PC-9 (cell line): ENCODE measurements at places on chromosomes 7 and 10. TPM values are rescaled to one million over a fixed set of nuclear protein-coding genes. Genes with fewer than 3 reads are reported as not detected.

- no peak for DNase-seq
Observed at GRCh38 chr7:77791336-77791735, 6.9 kb downstream of the TMEM60 start.

The ANLN gene
- total RNA-seq, result 239 and 262 TPM in 2 replicates

DNA sequence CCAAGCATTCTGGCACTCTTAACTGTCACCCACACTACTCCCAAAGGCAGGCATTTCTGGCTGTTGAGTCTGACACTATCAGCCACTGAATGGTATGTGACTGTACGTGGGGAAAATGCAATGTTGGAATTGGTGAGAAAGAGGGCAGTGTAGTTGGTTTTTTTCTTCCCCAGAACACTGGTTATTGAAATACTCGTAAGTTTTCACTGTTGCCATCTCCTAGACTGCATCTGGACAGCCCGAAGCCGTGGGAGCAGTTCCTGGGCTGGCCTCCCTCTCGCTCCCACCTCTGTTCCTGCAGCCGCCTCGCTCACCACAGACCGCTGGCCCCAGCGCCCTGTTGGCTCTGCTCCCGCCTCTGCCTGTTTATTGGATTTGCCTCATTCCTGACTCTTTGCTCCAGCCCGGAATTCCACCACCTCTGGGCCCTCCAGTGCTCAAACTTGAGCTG, 5.7 kb downstream of the PLCE1 start:
- no peak for DNase-seq

The MACROH2A2 gene
- total RNA-seq, result 0.43 TPM in 1 of 2 replicates, not detected in the other

GRCh38 chr7:158414486-158414961, 173.1 kb downstream of the PTPRN2 start:
- DNase-seq, result no peak

The MUC12 gene
- 1.4 and 3.8 TPM in 2 replicates for total RNA-seq

DNA sequence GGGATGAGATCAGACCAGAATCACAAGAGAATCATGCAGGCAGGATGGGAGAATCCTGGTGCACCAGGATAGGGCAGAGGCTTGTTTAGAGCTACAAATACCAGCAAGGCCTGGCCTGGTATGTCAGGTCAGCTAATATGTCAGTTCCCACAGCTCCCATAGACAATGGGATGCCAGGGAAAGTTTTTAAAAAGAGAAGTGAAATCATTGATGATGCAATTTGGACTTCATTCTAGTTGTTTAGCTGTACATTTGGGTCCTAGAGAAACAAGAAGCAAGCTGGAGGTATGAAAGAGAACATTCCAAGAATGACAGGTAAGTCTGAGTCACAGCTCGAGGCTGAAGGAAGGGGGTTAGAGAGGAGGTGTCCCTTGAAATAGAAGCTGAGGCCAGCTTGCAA, 45.2 kb downstream of the GPR141 start:
- DNase-seq, result no peak

The SLC26A5 gene
- not detected in 2 replicates for total RNA-seq

DNA sequence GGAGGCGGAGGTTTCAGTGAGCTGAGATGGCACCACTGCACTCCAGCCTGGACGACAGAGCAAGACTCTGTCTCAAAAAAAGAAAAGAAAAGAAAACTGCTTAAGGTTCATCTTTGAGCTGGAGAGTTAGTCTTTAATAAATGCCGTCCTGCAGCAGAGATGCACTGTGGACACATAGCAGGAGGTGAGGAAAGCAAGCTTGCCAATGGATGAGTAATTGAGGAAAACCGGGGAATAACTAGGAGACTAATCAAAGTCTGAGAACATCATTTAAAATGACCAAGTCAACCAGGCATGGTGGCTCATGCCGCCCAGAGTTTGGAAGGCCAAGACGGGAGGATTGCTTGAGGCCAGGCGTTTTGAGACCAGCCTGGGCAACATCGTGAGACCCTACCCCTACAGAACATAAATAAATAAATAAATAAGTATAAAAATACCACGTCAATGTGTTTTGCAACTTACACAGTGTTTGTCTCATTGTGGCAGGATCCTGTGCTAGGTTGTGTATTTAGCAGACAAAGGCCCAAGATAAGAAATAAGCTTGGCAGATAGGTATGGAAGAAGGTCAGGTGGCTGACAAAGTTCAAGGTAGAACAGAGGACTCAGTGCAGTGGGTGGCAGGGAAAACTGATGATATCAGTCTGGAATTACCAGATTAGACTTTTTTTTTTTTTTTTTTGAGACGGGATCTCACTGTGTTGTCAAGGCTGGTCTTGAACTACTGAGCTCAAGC, 115.7 kb upstream of the KMT2C start:
- DNase-seq, result no peak

- DNase-seq, result no peak
Observed at GRCh38 chr7:3859431-3859830, 558.4 kb downstream of the SDK1 start.

DNA sequence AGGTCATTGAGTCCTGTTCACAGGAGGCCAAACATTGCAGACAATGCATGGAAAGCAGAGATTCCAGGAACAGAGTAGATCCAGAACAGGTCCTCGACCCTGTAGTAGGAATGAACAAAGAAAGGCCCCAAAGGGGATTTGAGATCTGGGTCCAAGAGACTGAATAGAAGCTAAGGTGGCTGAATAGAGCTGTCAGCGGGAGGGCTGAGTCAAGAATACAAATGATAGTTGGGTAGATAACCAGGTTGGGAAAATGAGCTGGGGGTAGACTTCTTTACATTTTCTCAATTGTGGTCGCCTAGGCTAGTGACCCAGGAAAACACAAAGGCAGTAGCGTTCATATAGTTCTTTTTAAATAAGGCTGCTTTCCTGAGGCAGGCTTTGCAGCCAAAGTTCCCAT, 103.4 kb upstream of the ELMO1 start:
- no peak for DNase-seq

DNA sequence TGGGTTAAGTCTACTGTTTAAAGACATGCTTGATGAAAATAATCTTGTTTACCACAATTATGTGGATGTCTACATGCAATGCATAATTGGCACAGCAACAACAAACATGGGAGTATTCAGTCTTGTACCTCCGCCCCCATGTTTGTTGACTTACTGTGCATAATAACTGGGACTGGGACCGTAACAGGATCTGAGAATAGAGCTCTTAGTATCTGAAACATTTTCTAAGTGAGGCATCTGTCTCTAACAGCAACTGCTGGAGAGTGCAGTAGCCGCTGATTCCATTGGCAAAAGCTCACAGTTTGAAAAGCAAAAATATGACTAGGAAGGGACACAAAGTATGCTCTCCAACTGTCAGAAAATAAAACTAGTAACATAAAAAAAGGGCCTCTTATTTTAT, 61.6 kb downstream of the ENO4 start:
- no peak for DNase-seq

The C10orf105 gene
- total RNA-seq, result not detected in 2 replicates

The CDK5 gene
- total RNA-seq, result 45.7 and 58.4 TPM in 2 replicates

- DNase-seq, result peak; percentile 57
Observed at GRCh38 chr7:151520419-151521261, 945 bp upstream of the RHEB start.

GRCh38 chr7:150405584-150406311, 26.6 kb downstream of the ZNF775 start:
- no peak for DNase-seq

DNA sequence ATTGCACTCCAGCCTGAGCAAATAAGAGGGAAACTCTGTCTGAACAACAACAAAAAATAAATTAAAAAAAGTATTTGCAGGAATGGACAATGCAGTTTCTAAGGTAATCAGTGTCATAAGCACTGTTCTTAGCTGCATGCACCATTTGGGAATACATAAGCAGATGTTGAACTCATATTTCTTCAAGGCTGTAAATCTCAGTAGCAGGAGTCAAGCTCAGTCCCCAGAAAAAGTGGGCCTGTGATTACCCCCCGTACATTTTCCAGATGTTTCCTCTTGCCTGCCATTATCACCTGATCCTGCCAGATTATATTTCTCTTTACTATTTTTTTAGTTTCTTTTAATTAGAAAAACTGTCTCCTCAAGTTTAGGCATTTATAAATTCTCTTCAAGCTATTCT, 667.6 kb upstream of the ANKRD30A start:
- DNase-seq, result no peak

DNA sequence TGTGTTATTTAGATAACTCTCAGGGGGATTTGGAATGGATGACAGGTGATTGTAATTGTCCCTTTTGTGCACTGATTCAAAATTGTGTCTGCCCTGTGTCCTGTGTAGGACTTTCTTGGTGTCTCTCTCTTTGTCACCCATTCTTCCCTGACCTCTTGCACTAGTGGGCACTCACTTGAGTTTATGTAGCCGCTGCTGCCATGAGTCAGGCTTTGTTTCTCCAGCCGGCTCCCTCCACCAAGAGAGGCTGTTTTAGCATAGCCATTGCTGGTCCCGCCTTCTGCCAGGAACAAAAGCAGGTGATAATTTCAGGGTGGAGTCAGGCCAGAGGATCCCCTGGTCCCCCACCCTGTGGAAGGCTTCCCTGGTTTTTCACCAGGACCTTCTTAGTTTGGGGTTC, 8.4 kb downstream of the COL17A1 start:
- no peak for DNase-seq

The SPAG6 gene
- total RNA-seq, result 0.55 TPM in 1 of 2 replicates, not detected in the other

The TRPV6 gene
- 13.5 and 14.7 TPM in 2 replicates for total RNA-seq

The CD36 gene
- 0.28 and 1.3 TPM in 2 replicates for total RNA-seq

- DNase-seq, result no peak
Observed at GRCh38 chr10:129792141-129792540, 171.9 kb downstream of the EBF3 start.

The CLEC5A gene
- not detected in 2 replicates for total RNA-seq

The MOGAT3 gene
- total RNA-seq, result not detected in 2 replicates

The PPRC1 gene
- total RNA-seq, result 22.9 and 25.1 TPM in 2 replicates

DNA sequence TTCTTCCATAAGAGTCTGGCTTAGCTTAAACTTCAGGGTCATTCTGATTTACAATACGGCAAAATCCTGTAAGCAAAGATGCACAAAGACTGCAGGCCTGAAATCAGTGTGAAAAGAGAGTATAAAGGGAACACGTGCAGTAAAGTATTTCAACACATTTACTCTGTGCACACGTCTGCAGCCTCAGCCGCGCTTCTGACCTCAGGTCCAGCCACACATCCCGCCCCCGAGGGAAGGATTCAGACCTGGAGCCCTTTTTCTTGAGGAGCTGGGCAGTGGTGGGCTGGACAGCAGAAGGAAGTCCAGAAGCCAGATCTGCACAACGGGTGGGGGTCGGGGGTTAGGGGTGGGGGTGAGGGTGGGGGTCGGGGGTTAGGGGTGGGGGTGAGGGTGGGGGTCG, 58.9 kb upstream of the FAM20C start:
- no peak for DNase-seq

The CALML5 gene
- 3.0 and 6.3 TPM in 2 replicates for total RNA-seq

GRCh38 chr7:95863-96260, 96.5 kb upstream of the FAM20C start:
- DNase-seq, result no peak

The PDE6C gene
- not detected in 2 replicates for total RNA-seq

- no peak for DNase-seq
Observed at GRCh38 chr7:67519171-67519570, 522.5 kb downstream of the TYW1 start.

- peak; percentile 92 for DNase-seq
Observed at GRCh38 chr7:100965723-100966541, 3.4 kb upstream of the MUC12 start.

DNA sequence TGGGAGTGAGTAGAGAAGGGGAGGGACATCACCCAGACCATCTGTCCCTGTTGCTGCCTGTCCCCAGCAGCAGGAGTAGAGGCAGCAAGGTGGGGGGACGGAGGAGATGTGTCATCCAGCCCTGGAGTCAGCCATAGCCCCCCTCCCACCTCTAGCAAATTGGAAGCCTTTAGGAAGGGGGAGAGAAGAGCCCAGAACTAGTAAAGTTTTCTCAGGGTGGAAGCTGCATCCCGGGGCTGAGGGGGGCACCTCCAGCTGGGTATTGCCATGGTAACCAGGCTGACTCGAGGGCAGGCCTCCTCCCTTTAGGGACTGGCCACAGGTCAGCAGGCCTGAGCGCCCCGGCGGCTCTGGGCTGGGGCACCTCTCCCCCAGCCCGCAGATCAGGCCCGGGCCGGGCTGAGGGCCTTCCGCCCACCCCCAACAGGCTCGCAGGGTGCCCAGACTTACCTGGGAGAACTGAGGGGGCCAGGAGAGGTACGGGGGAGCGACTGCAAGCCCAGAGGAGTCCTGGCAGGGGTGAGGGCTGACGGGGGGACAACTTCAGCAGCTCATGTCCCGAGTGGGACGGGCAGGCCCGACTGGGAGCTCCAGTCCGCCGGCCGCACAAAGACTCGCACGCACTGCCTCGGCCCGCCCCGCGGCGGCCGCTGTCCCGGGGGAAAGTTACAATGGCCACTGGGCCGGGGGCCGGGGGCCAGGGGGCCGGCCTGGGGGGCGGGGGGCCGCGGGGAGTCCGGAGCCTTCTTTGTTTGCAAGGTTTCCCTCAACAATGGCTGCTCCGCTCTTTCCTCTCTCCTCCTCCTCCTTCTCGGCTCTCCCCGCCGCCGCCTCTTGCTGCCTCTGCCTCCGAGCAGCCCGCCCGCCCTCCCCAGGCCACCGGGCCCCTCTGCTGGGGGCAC, 6.0 kb downstream of the LDB1 start:
- no peak for DNase-seq

The OPN1SW gene
- total RNA-seq, result not detected in 2 replicates

The NEURL1 gene
- 3.0 and 4.8 TPM in 2 replicates for total RNA-seq
